ENCODE measurements at places on chromosomes 5 and 9.

DNA sequence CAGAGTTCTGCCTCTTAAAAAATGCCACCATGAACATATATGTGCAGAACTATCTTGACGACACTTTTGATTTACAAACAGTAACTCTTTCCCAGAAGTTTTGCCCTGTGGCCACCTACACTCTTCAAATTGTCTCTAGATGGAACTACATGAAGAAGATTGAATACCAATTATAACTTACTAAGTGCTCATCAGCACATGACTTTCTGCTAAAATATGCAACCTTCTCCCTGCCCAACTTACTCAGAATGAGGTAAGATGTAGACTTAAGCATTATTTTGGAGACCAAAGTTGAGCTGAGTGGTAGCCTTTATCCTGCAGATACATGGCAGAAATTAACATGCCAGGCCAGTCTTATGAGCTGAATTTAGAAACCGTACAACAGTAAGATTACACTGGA is 105.4 kb downstream of the SEMA5A start:
- no peak for DNase-seq

GRCh38 chr9:35635730-35636129 is 15.0 kb downstream of the SIT1 start:
- no peak for DNase-seq

DNA sequence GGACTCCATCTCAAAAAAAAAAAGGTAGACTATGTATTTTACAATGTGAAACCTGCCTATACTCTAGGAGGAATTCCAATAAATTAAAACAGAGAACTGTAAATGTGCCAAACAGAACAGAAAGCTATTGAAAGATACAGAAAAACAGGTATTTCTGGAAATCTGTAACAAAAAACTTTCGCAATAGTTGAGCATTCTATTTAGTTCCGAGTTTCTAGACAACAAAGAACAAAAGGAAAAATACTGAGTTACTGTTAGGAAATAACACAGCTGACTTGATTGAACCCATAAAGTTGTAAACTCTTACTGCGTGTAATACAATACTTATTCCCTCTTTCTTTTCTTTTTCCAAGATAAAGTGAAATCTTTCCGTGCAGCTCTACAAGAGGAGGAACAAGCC is 18.6 kb downstream of the DIMT1 start:
- no peak for DNase-seq

GRCh38 chr9:77779010-77779409 is 130.9 kb upstream of the GNA14 start:
- no peak for DNase-seq

- no peak for DNase-seq
Measured at GRCh38 chr5:167702014-167702413, 589.4 kb upstream of the WWC1 start.

GRCh38 chr5:175353926-175354325 is 90.1 kb downstream of the DRD1 start:
- no peak for DNase-seq

DNA sequence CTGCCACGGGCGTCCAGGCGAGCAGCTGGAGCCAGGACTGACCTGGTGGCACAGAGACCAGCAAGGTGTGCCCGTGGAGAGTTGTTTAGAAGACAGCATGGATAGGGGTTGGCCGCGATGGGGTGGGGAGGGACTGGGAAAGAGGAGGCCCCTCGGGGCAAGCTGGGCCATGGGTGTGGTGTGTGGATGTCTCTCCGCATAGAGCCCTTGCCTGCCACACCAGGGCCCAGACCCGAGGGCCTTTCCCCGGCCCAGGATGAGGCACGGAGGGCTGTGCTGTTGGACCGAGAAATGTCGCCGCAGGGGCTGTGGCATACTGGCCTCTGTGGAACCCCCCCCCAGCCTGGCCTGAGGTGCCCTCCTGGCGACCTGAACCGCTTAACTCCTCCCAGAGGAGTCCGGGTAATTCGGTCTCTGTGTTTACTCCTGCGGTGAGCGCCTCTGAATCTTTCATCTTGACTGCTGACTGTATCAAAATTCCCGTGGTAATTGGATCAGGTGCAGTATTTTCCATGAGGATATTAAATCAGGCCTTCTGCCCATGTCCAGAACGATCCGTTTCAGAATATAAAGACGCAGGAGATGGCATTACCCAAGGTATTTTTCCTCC is 22.5 kb upstream of the LAMC3 start:
- DNase-seq, result no peak

GRCh38 chr5:138054847-138055558 is 22.1 kb upstream of the FAM13B start:
- no peak for DNase-seq

DNA sequence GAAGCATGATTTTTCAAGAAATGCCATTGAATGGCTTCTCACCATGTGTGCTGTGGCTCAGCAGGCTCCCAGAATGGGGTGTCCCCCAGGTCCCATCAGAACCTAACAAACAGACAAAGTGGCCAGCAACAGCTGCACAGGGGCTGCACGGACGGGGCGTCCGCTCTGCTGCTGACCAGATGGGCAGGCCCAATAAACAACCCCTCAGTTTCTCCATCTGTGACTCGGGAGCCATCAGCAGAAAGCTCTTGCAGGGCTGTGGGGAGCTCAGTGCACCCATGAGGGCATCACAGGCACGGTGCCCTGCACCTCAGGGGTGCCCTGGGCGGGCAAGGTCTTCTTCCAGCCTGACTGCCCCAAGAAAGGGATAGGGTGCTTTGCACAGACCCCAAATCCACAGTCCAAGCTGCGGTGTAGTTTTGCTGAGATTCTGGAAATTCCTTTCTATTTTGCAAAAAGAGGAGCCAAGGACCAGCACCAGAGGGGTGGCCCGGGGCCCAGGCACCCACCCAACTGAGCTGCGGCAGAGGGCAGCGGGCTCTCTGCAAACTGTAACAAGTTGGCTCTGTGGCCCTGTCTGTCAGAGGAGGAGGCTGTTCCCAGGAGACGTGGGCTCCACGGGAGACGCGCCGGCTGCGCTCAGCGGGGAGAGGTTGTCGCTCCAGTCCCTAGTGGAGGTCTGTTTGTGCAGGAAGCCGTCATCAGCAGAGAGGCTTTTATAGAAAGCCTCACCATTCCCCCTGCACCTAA is 138.7 kb upstream of the PPP1R26 start:
- no peak for DNase-seq

DNA sequence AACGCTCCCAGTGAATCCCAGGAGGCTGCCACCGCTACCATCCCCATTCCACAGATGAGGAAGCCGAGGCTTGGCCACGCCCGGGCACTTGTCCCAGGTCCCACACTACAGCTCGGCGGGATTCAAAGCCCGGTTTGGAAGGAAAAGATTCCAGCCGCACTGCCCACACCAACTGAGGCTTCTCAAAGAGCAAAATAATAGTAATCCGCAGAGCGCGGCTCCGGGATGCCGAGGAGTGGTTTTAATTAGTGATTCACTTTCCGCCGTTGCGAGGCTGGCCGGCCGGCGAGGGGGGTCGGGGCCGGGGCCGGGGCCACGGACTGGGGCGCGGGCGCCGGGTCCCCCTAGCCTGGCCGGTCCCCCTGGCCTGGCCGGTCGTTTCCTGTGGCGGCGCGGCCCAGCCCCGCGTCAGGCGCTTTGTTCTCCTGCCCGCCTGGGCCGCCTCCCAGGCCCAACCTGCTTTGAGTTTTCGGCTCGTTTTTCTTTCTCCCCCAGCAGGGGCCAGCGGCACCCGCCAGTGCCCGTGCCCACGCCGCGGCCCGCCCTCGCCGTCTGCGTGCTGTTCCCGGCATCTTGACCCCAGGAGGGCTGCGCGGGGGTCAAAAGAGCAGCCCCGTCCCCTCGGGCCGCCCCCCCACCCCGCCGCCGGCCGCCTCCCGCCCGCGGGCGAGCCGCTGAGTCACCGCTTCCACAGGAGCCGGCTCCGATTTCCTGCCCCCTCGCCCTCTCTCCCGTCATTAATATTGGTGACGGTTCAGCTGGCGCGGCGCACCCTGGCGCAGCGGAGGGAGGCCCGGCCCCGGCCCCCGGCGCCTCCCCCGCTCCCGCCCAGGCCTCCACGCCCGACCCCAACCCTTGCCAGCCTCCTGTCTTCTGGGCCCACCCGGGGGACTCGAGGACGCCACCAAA is 31.2 kb downstream of the FGF18 start:
- peak; percentile 28 for DNase-seq

- no peak for DNase-seq
Measured at GRCh38 chr5:144335561-144335960, 164.9 kb downstream of the KCTD16 start.

- no peak for DNase-seq
Measured at GRCh38 chr5:154487541-154487940, 9.5 kb upstream of the HAND1 start.

- no peak for DNase-seq
Measured at GRCh38 chr5:100832252-100833230, 70.5 kb downstream of the ST8SIA4 start.

- no peak for DNase-seq
Measured at GRCh38 chr5:152801886-152802285, 396.8 kb upstream of the NMUR2 start.

DNA sequence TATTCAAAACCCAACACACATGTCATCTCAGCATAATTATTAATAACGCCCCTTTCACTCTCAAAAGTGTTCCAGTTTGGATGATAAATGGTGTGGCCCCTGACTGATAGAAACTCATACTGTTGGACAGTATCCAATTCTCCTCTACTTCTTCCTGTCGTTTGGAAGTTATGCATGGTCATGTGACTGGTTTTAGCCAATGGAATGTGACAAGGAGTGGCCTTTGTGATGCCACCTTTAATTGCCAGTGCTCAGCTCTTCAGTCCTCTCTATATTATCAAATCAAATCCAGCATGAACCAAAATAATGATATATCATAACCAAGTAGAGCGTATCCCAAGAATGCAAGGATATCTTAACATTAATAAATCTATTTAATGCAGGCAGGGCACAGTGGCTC is 117.8 kb upstream of the SPIN1 start:
- no peak for DNase-seq

DNA sequence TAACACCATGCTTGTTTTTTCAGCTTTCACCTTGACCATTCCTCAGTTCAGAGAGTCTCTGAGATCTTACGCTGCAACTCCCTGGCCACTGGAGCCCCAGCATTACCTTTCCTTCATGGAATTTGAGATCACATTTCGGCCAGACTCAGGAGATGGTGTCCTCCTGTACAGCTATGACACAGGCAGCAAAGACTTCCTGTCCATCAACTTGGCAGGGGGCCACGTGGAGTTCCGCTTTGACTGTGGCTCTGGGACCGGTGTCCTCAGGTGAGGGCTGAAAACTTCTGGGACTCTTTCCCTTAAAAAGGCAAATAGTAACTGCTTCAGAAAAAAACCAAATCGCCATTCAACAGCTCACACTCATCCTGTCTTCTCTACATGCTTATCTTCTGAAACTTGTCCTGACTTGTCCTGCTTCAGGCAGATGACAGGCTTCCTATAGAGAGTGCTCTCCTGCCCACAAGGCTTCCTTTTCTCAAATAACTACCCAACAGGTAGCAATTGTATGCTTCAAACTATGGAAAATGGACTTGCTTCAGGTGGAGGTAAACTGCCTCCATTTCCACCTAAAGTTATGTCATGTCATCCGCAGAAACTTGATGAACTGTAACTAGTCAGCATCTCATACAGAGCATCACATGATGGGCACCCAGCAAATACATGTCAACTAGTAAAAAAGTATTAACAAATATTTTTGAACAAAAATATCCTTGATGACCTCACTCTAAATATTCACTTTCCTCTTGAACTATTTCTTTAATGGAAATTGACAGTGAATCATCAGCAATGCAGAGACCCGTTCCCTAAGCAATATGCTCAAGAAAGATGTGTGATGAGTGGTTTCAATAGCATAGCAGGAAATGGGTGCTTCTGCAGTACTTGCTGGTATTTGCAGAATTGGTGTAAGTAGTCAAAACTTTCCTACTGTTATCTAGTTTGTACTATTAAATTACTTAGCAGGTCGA is 129.2 kb downstream of the LIFR start:
- DNase-seq, result no peak

- no peak for DNase-seq
Measured at GRCh38 chr5:136251502-136252169, 58.7 kb upstream of the SMIM32 start.

GRCh38 chr5:140221697-140222223 is 46.8 kb downstream of the CYSTM1 start:
- DNase-seq, result peak; percentile 75

DNA sequence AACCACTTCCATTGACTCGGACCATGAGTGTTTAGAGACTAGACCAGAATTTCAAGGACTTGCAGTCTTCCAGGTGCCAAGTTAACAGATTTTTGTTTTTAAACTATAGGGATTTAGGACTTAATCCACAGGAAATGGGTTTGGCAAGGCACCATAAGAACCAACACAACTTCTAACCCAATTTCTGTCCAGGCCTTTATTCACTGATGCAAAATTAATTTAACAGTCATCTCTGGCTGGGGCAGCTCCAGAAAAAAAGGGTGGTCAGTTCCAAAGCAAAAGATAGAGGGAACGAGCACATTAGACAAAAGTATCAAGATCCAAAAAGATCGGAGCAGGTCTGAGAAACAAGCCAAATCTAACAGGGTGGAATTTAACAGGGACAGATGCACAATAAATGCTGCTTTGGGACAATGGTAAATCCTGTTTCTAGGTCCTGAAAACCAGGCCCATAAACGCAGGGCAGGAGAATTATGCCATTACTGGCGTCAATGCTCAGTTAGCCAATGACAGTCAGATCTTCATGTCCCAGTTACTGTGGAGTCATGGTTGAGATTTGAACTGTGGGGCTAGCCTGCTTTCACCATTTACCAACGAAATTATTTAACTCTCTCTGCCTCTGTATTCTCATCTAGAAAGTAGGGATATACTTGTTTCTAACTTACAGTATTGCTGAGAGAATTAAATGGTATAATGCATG is 590.8 kb upstream of the BRINP1 start:
- DNase-seq, result no peak

GRCh38 chr9:126503333-126504085 is 110.2 kb upstream of the LMX1B start:
- DNase-seq, result no peak

DNA sequence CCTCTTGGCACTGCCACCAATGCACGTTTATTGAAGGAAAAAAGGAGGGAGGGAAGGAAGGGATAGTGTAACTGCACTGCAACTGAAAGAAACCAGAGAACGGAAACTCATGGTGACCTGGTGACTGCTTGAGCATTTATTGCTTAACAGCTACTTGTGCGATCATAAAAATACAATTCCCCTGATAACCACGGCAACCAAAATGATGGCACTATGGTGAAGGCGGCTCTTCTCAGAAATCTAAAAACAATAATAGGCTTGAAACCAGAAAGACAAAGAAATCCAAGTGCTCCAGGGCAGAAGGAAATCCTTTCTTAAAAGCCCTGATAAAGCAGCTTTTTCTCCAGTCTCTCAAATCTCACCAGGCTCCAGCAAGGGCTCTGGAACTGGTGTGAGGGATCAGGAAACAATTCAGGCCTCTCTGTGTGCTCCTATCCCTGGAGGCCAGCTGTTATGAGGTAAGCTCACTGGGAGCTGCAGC is 1.9 kb downstream of the FBXO10 start:
- DNase-seq, result no peak

- no peak for DNase-seq
Measured at GRCh38 chr5:95424016-95424415, 32.9 kb downstream of the FAM81B start.

DNA sequence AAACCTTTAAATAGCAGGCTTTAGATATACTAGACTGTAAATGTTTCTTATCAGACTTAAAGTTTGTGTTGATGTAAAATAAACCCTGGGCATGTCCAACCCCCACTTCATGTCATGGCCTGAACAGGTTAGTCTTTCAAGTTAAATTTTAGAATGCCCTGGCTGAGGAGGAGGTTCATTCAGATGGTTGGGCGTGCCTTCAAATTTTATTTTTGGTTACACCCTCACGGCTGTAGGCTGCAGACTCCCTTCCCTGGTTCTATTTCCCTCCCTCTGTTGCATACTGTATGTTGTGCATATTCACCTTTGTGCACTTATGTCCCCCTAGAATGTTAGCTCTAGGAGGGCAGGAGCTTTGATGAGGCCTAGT is 5.3 kb upstream of the BICD2 start:
- no peak for DNase-seq

Measured in kidney glomerular epithelial cell (primary cell).